ENCODE measurements at places on chromosomes 1 and 21.

DNA sequence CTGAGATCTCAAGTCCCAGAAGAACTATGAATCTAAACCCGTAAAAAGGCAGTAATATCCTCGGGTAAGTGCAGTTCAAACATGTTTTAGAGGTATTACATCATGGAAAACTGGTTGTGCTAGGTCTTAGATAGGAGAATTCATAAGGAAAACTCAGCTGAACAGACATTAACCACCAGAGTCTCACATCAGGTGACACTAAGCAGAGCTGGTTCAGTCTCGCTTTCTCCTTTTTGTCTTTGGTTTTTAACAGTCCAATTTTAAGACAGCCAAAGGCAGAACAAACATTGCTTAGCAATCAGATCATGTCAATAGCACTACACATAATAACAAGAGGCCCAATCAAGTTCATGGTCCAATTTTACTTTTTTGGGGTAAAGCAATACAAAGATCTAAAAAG is 63.1 kb upstream of the MUTYH start:
- no peak for DNase-seq

GRCh38 chr1:113353580-113353979 is 36.7 kb upstream of the MAGI3 start:
- DNase-seq: no peak

GRCh38 chr1:12549460-12550349 is 68.3 kb downstream of the DHRS3 start:
- DNase-seq: no peak

DNA sequence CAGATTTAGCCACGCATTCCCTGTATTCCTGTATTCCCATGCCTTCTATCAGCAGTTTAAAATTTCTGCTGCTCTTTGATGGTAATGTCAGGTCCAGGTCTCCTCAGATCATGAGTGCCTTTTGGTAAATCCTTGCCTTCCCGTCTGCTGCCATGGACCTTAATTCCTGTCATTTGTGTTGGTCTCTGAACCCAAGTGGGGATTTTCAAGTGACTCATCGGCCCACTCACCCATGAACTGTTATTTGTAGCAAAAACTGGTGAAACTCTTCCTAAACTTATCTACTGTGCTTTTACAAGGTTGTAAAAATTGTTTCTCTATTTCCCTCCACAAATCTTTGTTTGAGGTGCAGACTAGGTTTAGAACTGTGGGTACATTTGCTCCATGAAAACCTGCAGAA is 47.4 kb downstream of the ACTN2 start:
- no peak for DNase-seq

DNA sequence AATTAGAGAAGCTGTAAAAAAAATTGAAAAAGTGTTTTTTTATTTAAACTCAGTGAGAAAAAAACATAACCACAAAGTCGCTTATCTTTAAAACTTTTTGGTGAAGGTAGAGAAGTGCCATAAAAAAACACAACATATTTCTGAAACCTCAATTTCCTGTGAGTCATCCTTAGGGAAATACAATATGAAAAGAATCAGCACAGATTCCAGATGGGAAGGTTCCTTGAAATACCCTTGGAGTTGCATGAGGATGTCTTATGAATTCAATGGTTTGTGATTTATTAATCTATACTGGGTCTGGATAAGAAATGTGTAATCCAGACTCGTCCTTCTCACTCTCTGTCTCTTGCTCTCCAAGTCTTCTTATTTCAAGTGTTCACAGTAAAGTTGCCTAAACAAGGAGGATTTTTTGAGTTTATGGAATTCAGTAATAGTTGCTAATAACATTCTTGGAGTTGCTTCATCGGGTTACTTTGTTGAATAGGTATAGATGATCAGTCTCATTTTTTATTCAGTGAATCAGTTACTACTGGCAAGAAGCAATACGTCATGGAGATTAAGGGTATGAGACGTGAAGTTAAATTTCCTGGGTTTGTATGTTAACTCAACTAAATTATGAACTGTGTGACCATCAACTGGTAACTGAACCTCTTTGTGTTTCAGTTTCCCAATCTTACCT is 191.4 kb downstream of the KCNK2 start:
- no peak for DNase-seq
